ENCODE measurements at places on chromosomes 3 and 15.

DNA sequence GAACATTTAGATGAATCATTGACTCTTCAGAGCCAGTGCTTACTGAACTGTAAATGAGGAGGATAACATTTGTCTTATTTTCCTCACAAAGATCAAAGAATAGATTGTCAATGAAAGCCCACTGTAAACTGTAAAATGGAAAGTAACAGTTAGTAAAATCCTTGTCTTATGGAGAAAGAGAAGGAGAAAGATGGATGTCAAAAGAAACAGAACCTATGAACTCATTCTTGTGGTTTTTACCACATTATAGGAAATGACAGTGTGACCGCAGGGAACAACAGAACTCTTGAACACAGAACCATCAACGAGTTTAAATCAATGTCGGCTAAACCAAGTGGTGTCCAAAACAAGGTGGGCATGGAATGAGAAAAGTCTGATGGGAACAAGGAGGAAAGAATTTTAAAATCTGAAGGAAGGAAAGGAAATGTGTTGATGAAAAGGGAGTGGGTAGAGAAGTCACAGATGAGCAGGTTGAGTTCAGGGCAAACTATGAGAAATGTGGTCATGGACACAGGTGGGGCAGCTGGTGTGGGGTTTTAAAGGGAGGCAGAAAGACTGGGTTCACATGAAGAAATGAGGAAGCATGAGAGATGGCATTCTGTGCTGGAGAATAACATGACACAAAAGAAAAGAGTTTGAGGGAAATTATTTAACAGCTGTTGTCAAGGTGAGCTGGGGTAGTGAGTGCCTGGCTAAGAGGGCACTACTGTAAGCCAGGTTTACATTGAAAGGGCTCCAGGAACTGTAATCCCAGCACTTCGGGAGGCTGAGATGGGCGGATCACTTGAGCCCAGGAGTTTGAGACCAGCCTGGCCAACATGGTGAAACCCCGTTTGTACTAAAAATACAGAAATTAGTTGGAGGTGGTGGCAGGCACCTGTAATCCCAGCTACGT is 42.4 kb upstream of the ETV5 start:
- no peak for DNase-seq

GRCh38 chr3:177035676-177036075 is 161.6 kb downstream of the TBL1XR1 start:
- DNase-seq = no peak

DNA sequence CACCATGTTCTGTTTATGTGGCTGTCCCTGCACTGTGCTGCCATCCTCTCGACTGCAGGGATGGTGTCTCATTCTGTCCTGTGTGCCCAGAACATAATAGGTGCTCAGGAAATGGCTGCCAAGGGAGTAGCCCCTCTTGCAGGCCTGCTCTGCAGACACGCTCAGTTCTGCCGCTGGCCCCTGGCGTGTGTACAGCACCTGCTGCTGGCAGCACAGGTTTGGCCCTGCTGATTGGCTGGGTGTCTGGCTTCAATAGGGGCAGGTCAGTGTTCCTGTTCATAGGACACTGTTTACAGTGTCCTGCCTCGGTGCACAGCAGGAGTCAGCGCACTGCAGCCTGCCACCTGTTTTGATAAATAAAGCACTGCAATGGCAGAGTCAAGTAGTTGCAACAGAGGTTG is 146.9 kb downstream of the DNAJB8 start:
- DNase-seq = no peak

DNA sequence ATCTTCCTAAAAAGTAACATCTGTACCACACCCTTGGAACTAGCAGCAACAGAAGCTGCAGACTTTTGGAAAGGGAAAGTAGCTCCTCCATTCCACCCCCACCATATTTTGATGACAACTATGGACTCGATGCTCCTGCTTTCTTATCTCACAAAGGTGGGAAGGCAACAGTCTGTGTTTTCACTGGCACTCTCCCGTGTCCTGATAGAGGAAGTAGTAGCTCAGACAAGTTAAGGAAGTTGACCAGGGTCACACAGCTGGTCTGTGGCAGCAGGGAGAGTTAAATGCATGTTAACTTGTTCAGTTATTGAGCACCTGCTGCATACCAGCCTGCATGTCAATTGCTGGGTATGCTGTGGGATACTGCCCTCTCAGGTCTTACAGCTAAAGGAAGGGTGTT is 33.1 kb downstream of the BHLHE40 start:
- DNase-seq = no peak

GRCh38 chr3:55042591-55042990 is 114.7 kb upstream of the LRTM1 start:
- no peak for DNase-seq

- DNase-seq = no peak
These were observed 194.4 kb downstream of the ARRDC4 start for GRCh38 chr15:98154863-98155262.

DNA sequence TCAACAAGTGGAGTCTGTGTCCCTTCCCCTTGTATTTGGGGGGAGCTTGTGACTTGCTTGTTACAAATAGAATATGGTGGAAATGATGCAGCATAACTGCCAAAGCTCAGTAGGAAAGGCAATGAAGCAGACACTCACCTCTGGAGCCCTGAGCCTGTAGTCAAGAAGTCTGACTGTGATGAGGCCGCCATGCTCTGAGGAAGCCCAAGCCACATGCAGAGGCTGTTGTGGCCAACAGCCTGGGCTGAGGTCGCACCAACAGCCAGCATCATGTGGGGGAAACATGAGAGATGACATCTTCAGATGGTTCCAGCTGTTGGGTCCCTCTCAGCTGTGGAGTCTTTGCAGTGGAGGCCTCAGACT is 161.4 kb downstream of the CHSY1 start:
- no peak for DNase-seq
